ENCODE measurements at places on chromosomes 6 and 20.
A peak's percentile ranks its signal among the peaks of the same experiment; 100 is the strongest.

GRCh38 chr6:119346450-119346849 is 3.1 kb downstream of the MAN1A1 start:
- DNase-seq: peak; percentile 44

- no peak for DNase-seq
Measured at GRCh38 chr6:32371229-32371628, 474 bp downstream of the TSBP1 start.

DNA sequence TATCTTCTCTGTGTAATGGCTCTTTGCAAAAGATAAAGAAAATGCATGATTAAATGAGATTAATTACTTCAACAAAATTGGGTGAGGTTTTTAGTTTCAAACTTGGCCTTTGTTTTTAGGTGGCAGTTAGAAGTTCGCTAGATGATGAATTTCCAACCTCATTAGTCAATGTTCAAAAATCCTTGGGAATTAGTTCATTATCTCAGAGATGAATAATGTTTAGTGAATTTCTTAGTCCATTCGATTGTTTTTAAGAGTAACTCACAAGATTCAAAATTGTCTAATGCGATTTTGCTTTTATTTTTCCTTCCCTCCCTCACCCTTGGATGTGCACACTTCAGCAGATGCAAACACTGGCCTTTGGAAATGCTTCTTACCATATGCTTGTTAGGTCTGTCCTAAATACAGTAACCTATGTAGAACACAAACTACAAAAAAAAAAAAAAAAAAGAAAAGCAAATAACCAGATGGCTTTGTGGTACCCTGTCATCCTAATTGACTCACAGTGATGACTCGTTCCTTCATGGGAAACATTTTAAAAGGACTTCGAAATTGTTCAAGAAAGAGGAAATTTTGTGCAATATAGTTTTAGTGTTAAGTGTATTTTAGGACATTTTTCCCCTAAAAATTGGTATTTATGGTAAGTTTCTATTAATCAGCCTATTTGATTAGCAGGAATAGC is 66.7 kb downstream of the FAM229B start:
- DNase-seq: peak; percentile 9

DNA sequence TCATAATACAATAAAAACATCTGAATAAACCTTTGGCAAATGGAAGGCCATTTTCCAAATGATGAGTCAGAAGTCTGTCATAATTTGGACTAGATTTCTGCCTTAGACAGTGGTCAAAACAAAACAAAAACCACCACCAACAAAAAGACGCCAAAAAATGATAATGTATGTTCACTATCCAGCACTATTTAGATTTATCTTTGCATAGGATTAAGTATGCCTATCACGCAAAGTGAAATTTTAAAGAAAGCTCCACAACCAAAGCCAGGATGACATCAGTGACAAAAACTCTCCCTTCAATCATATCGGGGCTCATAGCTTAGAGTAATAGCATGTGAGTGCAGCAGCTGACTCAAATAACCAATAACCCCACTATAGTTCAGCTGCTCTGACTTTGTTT is 201.9 kb downstream of the MOXD1 start:
- no peak for DNase-seq

GRCh38 chr6:99270826-99271225 is 78.6 kb downstream of the FAXC start:
- no peak for DNase-seq

GRCh38 chr6:143731789-143732188 is 54.0 kb downstream of the PHACTR2 start:
- DNase-seq: peak; percentile 94

DNA sequence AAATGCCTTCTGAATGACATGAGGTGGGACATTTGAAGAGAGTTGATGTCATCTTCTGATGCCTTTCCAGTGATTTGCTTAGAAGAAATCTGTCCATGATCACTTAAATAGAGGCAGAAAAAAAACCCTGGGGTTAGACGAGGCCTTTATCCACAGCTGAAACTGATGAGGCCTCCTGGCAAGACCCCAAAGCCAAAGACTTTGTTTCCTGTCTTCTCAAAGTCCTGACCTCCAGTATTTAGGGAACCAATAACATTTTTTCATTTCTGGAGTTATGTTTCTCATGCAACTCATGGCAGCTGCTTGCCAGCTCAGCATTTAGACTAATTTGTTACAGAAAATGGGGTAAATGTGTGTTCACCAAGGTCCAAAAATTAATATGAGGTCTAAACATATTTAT is 248.0 kb upstream of the PRDM1 start:
- no peak for DNase-seq

DNA sequence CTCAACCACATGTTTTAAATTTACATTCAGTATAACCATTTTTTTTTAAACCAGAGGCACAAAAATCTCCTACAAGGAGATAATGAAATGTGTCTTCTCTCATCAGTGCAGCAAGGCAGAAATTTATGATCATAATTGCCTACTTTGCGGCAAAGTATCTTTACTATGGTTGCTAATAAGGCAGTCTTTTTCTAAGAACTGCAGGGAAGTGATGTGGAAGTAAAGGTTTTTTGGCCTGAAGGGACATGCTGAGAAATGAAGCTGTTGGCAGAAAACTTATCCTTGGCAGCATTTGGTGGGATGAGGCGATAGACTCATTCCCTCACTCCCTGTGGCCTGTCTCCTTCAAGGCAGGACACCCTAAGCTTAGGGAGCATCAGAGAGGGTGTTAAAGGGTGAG is 48.7 kb downstream of the SCGN start:
- no peak for DNase-seq

DNA sequence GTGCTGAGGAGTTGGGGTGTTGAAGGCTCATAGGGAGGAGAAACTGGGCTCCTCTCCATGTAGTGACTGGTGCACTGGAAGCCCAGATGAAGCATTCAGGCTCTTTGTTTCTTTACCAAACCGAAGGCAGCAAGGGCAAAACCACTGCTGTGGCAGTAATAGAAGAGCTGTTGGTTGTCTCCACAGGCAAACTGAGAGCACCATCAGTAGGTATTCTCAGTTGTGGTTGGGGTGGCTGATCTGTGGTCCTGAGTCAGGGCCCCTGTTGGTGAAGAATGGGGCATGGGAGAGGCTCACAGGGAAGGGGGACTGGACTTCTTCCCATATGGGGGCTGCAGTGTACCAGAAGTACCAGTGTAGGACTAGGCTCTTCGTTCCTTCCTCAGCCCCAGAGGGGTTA is 460.2 kb upstream of the IMPG1 start:
- no peak for DNase-seq

DNA sequence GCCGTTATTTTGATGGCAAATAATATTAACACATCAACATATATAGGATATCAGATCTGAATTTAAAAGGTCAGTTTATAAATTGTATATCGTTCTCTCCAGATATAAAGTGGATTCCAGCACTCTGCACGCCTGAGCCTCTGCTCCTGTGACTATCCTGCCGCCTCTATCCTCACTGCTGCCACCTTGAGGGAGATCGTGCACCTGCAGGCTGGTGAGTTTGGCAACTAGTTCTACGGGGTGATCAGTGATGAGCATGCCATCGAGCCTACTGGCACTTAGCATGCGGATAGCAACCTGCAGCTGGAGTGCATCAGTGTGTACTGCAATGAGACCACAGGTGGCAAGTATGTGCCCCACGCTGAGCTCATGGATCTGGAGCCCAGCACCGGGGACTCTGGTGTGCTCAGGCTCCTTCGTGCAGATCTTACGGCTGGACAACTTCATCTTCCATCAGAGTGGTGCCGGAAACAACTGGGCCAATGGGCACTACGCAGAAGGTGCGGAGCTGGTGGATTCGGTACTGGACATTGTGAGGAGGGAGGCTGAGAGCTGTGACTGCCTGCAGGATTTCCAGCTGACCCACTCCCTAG is 84.9 kb downstream of the FBXO5 start:
- DNase-seq: peak; percentile 85

DNA sequence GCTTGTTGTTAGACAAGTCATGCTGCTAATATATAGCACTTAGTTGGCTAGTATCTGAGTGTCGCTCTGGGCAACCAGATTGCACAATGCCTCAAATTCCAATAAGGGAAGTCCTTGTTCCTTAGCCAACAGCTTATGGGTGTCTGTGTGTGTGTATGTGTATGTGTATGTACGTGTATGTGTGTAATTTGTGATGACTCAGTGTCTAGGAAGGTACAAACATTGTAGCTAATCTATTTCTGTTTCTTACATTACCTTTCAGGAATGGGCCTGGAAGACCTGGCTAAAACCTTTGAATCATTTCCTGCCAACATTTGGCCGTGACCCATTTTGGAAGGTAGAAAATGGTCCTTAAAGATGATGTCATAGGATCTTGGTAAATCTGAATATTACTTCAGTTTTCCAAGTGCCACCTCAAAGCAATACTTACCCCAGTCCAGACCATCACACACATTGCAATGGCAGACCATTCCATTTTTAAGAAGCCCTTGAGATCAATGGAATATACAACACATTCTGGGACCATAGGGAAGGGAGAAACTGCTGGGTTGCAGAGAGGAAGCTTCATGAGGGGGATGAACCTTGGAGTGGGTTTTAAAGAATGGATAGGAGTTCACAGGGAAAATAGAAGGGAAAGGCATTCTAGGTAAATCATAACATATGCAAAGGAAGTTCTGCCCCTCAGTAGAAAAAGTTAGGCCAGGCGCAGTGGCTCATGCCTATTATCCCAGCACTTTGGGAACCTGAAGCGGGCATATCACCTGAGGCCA is 25.1 kb downstream of the NEDD9 start:
- peak; percentile 66 for DNase-seq

- DNase-seq: no peak
Measured at GRCh38 chr20:23456409-23456808, 3.7 kb upstream of the CST11 start.

DNA sequence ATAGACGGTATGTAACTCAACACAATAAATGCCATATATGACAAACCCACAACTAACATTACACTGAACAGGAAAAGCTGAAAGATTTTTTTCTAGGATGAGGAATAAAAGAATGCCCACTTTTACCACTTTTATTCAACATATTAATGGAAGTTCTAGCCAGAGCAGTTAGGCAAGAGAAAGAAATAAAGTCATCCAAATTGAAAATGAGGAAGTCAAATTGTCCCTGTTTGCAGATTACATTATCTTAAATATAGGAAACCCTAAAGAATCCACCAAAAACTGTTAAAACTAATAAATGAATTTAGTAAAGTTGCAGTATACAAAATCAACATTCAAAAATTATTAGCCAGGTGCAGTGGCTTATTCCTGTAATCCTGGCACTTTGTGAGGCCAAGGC is 24.6 kb upstream of the ADGB start:
- peak; percentile 27 for DNase-seq
